ENCODE measurements at places on chromosomes 2 and 18.

DNA sequence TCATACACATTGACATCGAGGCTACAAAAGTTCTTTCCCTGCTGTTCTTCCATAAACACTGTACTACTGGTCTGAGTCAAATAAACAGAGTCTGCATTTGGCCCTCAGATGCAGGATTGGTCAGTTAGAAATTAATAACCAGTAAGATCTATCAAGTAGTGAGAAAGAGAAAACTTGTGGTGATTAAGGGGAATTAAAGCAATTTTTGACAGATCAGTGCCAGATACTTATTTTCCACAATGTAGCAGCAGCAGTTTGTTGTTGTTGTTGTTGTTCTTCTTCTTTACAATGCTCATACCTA, 85.0 kb downstream of the IKZF2 start:
- no peak for DNase-seq

- DNase-seq: no peak
Measured at GRCh38 chr2:49042488-49042887, 111.8 kb downstream of the FSHR start.

DNA sequence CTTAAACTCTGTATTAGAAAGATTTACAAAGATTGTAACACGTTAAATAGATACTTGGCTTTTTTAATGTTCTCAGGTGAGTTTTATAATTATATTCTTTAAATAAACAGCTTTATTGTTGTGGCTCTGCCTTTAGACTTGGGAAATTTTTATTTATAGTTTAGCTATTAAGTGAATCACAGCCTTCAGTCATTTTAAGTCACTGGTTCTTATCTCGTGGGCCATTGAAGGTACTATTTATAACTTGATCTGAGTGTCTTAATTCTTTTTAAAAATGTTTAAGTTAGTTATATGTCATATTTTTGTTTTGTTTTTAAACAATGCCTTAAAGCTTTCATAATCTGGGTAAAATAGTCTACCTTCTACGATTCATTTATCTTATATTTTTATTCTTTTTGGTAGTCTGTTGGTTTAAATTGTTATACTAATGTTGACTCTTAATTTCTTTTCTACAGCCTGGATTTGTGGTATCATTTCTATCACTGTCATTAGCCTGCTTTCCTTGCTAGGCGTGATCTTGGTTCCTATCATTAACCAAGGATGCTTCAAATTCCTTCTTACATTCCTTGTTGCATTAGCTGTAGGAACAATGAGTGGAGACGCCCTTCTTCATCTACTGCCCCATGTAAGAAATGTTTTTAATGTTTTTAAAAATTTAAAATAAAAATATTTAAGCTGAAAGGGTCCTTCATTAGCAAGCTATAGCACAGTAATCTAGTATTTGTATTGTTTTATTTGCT, 49.3 kb downstream of the SLC39A10 start:
- DNase-seq: no peak

GRCh38 chr2:216717491-216717901, 22.1 kb upstream of the IGFBP5 start:
- no peak for DNase-seq

GRCh38 chr2:223532161-223532560, 70.0 kb downstream of the SCG2 start:
- no peak for DNase-seq

Measured in stomach (tissue), 19 donors.